ENCODE measurements at places on chromosomes 7 and 10.

GRCh38 chr10:93542358-93542791 is 24.1 kb upstream of the FFAR4 start:
- no peak for DNase-seq

DNA sequence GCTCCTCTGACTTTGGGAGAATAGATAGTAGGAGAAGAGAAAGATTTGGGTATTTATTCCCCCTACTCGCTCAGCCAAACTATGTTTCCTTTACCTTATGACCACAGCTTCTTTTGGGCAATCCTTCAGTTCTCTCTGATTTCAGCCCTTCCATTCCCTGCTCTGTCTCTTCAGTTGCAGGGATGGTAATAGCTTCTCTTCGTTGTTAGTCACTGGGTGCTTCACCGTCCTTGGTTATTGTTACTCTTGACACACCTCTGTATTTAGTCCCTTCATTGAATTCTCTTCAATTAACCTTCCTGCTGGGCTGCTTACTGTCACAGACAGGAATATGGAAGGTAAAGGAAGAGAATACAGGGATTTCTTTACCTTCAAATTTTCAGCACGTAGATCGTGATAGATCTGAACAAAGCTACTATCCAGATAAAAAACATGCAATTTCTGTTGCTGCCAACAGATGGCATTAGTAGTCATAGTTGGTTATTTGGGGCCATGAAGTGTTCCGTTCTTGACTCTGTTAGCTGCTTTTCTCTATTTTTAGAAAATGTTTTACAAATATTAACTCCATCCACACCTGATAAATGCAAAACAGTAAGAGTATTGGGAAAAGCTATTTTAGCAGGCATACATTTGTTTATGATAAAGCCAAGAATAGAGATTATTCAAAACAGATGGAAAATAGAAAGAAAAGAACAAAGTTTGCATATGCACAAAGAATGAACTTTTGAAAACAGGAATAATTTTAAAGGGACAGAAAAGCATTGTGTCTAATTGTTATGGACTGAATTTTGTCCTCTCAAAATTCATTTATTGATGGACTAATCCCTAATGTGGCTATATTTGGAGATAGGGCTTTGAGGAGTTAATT is 14.0 kb upstream of the PTTG1IP2 start:
- no peak for DNase-seq

DNA sequence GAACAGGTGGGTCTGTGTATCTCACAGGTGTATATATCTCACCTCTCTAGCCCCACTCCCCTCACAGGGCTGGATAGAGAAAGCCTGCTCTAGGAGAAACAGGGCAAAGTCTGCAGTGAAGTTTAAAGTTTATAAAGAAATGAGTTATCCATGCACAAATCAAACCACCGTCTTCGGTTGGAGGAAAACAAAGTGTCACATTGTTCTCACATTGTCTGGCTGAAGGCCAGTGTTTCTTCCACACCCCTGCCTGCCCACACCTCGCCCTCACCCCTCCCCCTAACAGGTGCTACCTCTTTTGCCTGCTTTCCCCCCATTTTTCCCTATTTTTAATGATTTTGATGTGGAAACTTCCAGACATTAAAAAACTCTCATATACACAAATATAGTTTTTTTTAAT is 25.8 kb downstream of the AQP1 start:
- DNase-seq = no peak

DNA sequence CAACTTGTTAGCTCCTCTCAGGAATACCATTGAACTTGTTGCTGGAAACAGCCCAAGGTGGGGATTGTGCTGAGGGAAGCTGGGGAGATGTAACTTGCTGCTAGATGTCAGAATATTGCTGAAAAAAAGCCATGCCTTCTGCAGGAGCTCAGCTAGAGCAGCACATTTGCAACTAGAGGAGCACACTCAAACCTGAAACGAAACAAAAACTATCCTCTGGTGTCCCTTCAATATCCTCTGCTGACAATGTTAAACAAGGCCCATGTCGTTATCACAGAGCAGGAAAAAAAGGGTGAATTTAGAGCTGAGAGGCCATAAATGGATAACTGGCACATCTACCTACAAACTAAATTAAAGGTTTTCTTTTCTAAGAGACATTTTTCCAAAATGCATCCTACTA is 53.7 kb upstream of the MACC1 start:
- no peak for DNase-seq

DNA sequence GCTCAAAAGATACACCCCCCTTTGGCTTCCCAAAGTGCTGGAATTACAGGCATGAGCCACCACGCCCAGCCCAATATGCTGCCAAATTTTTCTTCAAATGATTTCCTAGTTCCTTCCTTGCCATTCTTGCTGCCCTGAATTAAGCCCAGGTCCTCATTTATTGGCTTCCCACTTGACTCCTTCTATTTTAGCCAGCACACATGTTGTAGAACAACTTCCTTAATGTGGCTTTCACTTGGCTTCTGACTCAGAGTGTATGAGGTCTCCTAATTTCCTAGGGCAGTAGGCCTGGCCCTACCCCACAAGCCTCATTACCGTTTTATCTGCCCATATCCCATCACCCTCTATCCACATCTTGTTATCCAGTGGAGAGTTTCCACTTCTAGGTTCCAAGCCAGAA is 21.8 kb upstream of the HIPK2 start:
- no peak for DNase-seq

- no peak for DNase-seq
Measured at GRCh38 chr10:11230498-11231167, 213.0 kb downstream of the CELF2 start.

- DNase-seq = no peak
Measured at GRCh38 chr7:25877802-25878789, 273.9 kb upstream of the NFE2L3 start.
